ENCODE measurements at places on chromosomes 1 and 21. TPM values are rescaled to one million over a fixed set of nuclear protein-coding genes. Genes with fewer than 3 reads are reported as not detected.

The DYNLT5 gene
- total RNA-seq = not detected

The TAF12 gene
- total RNA-seq = 38.9 TPM

The USP25 gene
- total RNA-seq = 28.3 TPM

The KIF26B gene
- total RNA-seq = 0.10 TPM

The CFHR5 gene
- not detected for total RNA-seq

The HES3 gene
- total RNA-seq = not detected

GRCh38 chr1:53763911-53764310 lies 24.9 kb upstream of the GLIS1 start:
- no peak for DNase-seq

DNA sequence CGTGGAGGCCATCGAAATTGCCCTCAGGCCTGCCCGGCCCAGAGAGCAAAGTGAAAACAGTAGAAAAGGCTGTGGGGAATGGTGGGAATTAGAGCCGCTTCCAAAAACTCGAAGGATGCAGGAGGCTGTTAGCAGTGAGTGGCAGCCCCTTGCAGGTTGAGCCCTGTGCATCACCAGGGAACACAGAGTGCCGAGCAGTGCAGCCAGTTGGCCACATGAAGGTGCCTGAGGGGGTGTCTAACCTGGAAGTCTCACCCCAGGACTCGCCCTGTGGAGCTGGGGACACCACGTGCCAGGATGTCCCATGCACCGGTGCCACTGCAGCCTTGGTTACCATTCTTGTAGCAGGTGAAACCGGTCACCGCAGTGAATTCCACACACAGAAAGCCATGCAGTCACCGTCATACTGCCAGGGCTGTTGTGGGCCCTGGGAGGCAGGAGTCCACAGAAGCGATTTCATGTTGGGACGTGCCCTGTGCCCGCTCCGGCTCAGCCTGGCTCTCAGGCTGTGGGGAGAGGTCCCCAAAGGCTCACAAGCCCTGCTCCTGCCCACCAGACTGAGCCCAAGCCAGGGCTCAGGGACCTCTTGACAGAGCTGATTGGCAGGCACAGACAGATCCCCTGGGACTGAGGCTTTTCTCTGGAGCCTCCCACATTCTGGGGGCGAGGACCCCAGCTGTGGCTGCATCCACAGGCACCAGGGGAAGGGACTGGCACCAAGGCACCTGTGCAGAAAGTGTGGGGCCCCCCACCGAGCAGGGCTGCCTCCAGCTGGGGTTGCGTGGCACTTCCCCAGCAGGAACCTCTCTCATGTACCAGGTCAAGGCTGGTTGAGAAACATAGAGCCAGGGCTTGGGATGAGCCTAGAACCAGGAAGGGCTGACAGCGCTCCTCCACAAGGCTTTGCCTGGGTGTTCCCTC lies 16.7 kb upstream of the ACTRT2 start:
- DNase-seq = no peak

DNA sequence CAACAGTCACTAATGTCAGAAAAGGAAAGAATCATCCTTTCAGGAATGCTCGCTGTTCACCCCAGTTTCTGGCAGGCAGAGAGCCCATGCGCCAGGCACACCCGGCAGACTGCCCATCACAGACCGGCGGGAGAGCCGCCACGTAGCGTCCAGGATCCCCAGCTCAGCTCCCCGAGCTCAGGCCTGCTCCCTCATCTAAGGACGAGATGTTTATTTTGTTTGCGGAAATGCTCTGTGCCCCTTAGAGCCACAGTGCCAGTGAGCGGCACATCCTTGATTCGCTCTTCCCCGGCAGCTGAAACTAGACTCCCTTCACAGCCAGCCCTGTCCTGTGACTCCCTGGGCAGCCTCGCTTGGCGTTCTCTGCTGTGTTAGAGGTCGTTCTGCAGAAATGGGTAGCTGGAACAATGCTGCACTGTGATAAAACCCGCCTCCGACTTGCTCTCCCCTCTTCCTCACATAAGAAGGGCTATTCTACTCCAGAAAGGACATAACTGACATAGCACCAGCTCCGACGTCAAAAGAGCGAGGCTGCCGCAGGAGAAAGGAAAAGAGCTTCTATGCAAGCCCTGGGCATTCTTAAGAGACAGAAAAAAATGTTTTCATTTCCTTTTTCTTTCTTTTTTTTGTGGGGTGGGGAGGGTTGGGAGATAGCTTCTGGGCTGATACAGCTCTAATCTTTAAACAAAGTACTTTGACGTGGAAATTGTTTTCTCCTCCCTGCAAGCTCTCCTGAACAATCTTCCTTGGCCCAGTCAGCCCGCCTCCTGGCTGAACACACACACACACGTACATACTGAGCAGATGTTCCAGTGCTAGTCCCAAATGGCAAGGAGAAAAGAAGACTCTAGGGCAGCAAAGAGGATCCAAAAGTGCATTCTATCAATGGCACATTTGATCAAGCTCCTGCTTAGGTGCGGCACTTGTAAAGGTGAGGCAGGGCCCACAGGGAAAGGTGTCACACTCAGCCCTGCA lies 37.2 kb downstream of the MRAP start:
- no peak for DNase-seq

- no peak for DNase-seq
These were observed 90.2 kb upstream of the NGF start for GRCh38 chr1:115428256-115428655.

- DNase-seq = no peak
These were observed 78.7 kb downstream of the PBX1 start for GRCh38 chr1:164637461-164638375.

DNA sequence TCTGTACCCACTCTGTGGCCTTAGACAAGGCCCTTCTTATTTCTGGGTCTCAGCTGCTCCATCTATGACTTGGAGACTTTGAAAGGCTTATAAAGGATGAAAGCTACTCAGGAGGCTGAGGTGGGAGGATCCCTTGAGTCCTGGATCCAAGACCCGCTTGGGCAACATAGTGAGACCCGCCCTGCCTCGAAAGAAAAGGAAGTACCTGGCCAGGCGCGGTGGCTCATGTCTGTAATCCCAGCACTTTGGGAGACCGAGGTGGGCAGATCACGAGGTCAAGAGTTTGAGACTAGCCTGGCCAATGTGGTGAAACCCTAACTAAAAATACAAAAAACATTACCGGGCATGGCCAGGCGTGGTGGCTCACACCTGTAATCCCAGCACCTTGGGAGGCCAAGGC lies 13.4 kb downstream of the ID3 start:
- DNase-seq = no peak

- no peak for DNase-seq
These were observed 15.7 kb downstream of the PTAFR start for GRCh38 chr1:28160782-28161266.

GRCh38 chr1:33503506-33503905 lies 31.1 kb downstream of the ZSCAN20 start:
- no peak for DNase-seq

DNA sequence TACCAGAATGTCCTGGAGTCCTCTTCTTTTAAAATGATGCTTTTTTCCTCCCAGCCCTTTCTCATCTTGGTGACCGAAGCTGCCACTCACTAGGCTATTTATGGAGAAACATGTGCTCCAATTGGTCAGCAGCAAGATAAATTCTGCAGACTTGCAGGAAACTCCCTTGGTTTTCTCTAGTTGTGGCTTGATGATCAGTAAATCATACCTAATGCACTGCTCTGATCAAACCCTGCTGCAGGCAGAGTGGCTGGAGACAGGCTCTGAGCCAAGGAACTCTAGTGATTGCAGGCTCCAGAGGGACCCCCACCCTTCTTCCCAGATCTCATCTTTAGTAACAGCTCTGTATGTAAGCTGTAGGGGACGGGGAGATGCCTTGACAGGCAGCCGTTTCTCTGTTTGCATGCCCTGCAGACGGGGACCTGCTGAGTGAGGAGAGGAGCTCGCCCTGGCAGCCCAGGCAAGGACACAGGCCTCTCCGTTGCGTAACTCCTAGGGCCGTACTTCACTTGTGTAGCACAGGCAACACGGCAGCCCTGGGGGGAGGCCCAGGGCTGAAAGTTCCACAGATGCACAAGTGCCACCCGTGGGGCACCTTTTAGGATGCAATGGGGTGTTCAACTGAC lies 14.5 kb downstream of the SLC6A17 start:
- no peak for DNase-seq

Data from activated T-cell treated with anti-CD3 and anti-CD28 coated beads, Interleukin-2, amount 50 U/mL, for 4 hours (primary cell).